Stimulated activated CD8-positive, alpha-beta memory T cell treated with anti-CD3 and anti-CD28 coated beads, Interleukin-4, amount 100 ng/mL, for 24 hours (primary cell): ENCODE measurements at places on chromosomes 5 and 9.

DNA sequence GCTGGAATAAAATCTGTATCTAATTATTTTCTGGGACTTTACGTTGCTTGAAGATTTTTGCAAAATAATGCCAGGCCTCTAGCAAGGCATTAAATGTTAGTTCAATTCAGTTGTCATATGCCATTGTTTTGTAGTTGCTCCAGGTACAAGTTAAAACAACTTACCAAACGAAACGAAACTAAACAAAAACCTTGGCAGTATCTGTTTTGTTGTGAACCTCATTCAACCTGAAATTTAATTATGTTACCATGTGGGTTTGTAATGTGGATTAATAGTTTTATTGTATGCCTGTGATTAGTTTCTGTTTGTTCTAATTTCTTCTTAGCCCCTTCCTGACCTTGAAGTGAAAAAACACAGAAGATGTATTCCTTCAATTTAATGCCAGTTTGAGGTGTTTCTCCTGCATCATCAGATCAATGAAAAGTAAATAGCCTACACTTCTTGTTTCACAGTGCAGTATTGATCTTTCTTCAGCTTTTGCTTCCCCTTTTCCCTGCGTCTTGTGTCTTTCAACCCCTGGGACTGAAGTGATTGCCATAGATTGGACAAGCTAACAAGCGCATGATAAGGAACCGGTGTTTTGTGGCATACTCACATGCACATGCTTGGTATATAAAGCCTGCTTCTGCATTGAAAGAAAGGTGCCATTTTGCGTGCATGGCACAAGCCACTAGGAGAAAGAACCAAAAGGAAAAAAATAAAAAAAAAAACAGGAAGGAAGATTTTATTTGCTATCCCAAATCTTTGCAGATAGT lies 699.0 kb upstream of the ARRDC3 start:
- DNase-seq: no peak

DNA sequence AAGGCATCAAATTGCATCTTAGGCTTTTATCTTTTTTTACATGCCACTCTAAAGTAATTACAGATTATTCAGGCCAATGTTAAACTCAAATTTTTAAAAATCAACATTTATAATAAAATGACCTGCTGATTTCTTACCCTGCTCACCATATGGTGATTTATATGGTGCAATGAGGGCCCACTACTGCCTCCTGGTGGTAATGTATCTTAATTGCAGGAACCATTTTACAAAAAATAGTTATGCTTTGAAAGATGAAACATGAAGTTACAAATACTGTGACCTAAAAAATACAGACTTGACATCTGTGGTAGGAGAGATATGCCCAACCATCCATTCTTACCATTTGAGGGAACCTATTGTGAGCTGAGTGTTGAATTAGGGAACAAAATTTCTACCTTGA lies 292.6 kb upstream of the TAS2R1 start:
- no peak for DNase-seq

GRCh38 chr5:67092535-67092934 lies 104.1 kb downstream of the CD180 start:
- no peak for DNase-seq

DNA sequence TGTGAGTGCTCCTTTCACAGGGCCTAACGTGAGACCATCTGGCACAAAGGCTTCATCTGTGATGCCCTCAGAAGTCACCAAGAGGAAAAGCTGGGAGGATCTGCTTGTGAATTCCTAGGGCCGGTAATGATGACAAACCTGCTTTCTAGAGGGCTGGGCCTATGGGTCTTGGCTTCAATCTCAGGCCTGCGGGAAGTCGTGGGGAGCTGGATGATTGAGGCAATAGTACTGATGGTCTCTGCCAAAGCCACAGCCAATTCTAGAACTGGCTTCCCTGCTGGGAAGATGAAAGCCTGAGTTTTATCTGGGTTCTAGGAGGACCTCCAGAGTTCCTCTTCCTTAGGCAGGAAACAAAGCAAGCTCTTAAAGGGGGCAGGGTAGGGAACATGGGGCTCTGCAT lies 102.7 kb downstream of the TMEM215 start:
- DNase-seq: no peak

- DNase-seq: no peak
These were observed 301.4 kb upstream of the DAP start for GRCh38 chr5:11062397-11062796.

GRCh38 chr9:128169492-128169891 lies 9.4 kb downstream of the BBLN start:
- no peak for DNase-seq

GRCh38 chr9:112493393-112494137 lies 6.9 kb downstream of the KIAA1958 start:
- DNase-seq: no peak

DNA sequence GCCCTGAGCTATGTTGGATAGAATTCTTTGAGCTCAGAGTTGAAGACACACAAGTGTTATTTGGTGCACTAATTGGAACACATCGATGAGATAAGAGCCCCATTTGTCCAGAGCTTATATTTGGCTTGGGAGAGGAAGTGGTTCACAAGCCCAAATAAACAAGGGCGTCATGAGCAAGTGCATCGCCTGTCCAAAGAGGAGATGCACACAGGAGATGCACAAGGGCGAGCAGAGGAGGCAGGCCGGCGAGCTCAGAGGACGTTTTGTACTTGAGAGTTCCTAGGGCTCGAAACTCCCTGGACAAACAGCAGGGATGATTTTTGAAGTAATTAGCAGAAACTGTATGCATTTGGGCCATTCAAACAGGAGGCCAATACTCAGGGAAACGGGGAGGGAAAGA lies 212.8 kb upstream of the IRX1 start:
- DNase-seq: no peak

DNA sequence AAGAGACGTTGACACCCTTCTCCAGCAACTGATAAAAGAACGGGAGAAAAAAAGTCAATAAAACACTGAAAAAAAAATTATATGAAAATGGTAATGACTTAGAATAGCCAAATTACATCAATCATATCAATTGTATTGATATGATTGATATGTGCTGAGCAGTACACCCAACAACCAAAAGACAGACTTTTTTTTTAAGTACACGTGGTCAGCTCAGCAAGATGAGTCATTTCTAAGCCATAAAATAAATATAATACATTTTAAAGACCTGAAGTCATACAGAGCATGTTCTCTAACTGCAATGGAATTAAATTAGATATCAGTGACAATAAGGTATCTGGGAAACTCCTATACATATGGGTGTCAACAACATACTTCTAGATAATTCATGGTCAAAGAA lies 30.9 kb upstream of the OLFM1 start:
- DNase-seq: no peak

- no peak for DNase-seq
These were observed 13.4 kb upstream of the EXOC3 start for GRCh38 chr5:429453-430188.

DNA sequence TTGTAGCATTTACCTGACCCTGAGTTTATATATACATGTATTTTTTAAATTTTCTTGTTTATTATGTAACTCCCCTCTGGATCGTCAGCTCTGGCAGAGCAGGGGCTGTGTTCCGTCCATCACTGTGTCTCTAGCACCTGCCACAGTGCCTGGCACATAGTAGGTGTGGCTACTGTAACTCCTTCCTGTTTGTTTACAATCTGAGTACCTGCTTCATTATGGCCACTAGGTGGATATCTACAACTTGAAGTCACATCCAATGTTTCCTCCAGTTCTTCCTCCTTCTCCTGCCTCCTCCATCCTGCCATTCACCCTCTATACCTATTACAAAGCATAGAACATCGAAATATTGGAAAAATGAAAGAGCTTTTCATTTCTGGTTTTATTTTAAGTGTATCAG lies 14.2 kb upstream of the PPP1R2B start:
- DNase-seq: no peak

DNA sequence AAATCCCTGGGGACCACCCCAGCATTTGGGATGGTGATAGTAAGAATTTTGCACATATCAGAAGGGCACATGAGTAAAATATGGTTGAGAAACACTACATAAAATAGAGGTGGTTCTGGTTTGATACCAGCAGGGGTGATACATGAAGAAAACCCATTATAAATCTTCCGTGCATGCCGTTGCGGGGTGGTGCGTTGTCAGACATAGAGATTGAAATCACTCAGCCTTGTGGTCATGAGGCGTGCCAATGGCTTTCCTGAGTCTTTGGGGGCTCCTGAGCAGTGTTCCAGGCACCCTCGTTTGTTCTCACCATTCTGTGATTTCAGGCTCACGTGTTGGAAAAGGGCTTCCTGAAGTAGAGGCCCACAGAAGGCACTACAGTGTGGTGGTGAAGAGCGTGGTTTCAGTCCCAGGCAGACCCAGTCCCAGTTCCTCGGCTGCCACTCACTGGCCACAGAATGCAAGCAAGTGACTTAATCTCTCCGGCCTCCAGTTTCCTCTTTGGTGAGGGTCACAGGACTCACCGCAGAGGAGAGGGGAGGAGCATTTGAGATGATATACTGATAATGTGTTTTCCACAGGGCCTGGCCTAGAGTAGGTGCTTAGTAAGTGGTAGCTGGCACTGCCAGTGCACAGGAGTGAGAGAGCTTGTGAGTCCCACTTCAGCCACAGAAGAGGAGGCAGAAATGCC lies 20.5 kb upstream of the GLRX start:
- DNase-seq: peak; percentile 49

GRCh38 chr9:99150451-99151171 lies 45.7 kb downstream of the TGFBR1 start:
- no peak for DNase-seq

DNA sequence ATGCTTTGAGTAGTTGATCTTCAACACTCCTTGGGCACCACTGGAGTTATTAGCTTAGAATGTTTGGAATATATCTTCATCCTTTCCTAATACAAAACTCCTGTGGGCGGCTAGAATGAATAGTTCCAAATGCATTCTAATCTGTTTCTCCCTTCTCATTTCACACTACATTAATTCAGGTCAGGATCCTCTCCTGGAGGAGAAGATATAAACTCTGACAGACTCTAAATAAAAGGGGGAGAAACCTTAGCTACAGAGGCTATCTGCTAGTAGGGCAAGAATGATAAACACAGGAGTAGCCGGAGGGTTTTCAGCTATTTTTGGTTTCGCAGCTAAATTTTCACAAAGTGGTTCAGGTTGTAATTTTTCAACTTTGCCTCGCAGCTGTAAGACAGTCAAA lies 45.2 kb upstream of the FAM240B start:
- DNase-seq: no peak

GRCh38 chr9:16281707-16282106 lies 588.8 kb downstream of the BNC2 start:
- no peak for DNase-seq

DNA sequence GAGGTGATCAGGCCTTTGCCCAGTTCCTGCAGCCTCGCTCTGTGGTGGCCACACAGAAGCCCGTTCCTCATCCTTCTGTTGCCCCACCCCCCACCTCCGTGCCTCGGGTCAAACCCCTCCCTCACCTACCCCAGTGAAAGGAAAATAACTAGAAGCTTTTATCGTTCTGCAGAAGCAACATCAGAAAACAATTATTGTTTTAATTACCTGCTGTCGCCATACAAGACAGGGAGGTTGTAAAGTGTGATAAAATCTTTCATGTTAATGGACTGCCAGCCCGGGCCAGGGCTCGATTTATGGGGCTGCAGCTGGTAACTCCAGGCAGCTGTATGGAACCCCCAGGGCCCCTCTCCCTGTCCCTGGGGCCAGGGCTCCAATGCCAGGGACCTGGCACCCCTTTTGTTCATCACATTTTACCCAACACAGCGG lies 20.6 kb downstream of the UNC5A start:
- no peak for DNase-seq

GRCh38 chr5:112846556-112846955 lies 14.5 kb upstream of the SRP19 start:
- no peak for DNase-seq

- no peak for DNase-seq
These were observed 46.1 kb downstream of the PRR16 start for GRCh38 chr5:120510098-120510637.

DNA sequence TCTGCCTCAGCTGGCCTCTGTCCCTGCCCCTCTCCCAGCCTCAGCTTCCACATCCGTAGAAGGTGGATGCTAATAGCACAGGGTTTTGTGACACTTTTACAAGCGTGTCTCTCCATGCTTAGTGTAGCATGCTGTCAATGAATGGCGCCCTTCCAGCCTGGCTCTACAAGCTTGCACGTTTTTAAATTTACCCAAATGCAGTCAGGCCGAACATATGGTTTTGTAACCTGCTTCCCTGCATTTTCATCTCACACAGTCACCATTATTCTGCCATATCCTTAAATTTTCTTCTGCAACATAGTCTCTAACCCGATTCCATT lies 28.8 kb downstream of the FAM163B start:
- DNase-seq: no peak

GRCh38 chr5:72363166-72363802 lies 43.1 kb downstream of the PTCD2 start:
- no peak for DNase-seq

DNA sequence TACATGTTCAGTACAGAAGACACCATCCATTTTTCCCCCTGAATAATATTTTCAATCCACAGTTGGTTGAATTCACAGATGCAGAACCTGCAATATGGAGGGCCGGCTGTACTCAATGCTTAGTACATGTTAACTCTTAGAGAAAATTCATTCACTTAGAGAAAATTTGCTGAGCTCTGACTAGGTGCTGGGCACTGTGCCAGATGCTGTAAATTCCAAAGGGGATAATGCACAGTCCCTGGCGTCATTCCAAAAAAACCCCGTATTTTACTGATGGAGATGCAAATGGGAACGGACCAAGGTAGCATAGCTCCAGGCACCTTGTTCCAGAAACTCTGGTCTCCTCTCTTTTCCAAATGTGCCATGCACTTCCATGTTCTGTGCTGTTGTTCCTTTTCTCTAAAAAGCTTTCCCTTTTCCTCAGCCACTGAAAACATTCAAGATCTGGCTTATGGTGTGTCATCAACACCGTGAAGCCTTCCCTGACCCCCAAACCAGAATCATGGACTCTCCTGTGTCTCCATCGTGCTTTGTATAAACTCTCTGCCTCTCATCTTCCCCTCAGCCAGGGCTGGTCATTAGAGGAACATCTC lies 55.7 kb upstream of the COL15A1 start:
- no peak for DNase-seq

DNA sequence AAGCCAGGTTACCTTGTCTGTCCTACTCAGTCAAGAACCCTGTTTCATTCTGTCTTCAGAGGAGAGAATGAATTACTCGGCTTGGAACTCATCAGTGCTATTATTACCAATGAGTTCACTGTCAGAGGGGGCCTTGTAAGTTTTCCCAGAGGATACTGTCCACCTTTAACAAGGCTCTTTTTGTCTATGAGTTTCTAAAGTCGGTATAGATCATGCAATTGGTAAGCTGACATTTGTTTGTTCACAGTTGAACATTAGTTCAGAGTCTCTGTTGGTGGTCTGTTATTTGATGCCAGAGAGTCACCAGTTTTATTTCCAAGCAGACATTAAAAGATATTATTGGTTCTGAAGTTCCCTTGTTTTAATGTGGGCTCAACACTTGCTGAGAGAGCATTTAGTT lies 58.1 kb upstream of the DHFR start:
- DNase-seq: no peak

DNA sequence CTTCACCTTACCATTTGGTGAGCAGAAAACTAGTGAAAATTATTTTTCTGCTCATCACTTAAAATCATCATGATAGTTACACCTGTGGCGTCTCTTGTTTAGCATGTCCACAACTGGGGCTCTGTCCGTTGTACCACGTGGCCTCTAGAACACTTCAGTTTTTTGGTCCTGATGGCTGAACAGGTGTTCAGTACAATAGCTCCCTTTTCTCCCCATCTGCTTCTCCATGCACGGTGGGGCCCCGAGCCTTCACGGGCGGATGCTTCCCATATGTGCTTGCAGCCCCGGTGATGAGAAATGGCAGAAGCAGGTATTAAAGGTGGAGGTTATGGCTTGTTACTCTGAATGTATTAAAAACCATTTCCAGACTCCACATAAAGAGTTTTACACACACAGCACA lies 304.1 kb downstream of the CWC27 start:
- DNase-seq: no peak
